ENCODE measurements at places on chromosomes 11 and 22. TPM values are rescaled to one million over a fixed set of nuclear protein-coding genes. Genes with fewer than 3 reads are reported as not detected.

DNA sequence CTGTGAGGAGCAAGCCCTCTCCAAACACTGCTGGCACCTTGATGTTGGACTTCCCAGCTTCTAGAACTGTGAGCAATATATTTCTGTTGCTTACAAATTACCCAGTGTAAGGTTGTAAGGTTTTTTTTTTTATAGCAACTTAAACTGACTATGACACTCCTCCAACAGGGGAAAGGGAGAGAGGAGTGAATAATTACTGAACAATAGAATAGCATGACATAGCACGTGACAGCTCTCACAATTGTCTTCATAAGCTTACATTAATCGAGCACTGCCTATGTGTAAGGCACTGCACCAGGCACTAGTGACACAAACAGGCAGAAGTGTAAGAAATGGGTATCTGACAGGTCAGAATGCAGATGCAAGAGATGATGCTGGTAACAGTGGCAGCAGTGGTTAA, 136.9 kb downstream of the FAT3 start:
- no peak overlapping the region for H3K27ac ChIP-seq
- H3K27me3 ChIP-seq, result no peaks in the 10 kb centered on the region
- no peak for DNase-seq
- H3K4me1 ChIP-seq, result peaks cover 7% of the 10 kb centered on the region

- no peaks in the 10 kb centered on the region for H3K4me1 ChIP-seq
- H3K36me3 ChIP-seq, result no peaks in the 10 kb centered on the region
- no peak overlapping the region for H3K4me3 ChIP-seq
- H3K27ac ChIP-seq, result no peak overlapping the region
These were observed 74.2 kb downstream of the STIM1 start for GRCh38 chr11:3929649-3930048.

- no peaks in the 10 kb centered on the region for H3K36me3 ChIP-seq
- no peaks in the 10 kb centered on the region for H3K27me3 ChIP-seq
- no peak for DNase-seq
- no peak overlapping the region for H3K4me3 ChIP-seq
- H3K4me1 ChIP-seq, result no peaks in the 10 kb centered on the region
- H3K27ac ChIP-seq, result no peak overlapping the region
These were observed 43.0 kb upstream of the EIF3D start for GRCh38 chr22:36571991-36572390.

The TH gene
- total RNA-seq, result 2.0 TPM

The ZBTB16 gene
- total RNA-seq, result 29.7 TPM

Data from neural progenitor cell (in vitro differentiated cells).